H7 (cell line): ENCODE measurements at places on chromosomes 1 and 21.

GRCh38 chr1:99957818-99958217, 12.0 kb upstream of the SLC35A3 start:
- peak; percentile 33 for DNase-seq

DNA sequence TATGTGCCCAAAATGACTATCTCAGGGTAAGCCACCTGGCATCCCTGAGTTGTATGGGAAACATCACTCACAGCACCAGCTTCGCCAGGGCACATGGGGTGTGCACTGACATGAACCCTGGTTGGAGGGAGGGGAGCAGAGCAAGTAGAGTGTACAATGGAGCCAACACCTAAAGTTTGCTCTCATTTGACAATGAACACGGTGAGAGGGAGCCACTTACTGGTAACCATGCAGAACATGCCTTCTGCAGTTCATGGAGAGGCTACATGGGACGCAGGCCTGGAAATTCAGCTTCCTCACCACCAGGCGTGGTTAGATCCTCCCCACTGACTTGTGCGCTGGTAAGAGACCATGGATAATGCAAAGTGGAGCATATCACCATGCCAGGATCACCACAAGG, 10.0 kb upstream of the CPLANE2 start:
- no peak for DNase-seq

DNA sequence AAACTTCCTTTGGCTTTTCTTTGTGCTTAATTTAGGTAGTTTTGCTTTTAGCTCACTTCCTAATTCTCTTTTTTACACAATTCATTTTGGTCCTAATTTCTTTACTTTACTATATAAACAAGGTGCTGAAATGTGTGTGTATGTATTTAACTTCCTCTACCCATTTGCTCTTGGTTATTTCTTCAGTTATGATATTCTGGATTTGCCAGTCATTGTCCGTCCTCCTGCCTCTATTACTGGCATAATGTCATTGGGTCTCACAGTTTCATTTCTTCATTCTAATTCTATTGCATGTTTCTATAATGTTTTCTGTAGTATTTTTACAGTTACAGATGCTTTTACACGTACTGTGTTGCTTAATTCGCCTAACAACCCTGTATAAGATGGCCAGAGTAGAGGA, 96.2 kb downstream of the ZMYM4 start:
- no peak for DNase-seq

GRCh38 chr1:3494321-3495308, 40.1 kb downstream of the ARHGEF16 start:
- DNase-seq: no peak

- no peak for DNase-seq
These were observed 235.5 kb downstream of the DPYD start for GRCh38 chr1:97685360-97685759.

GRCh38 chr1:41672173-41672572, 187.7 kb upstream of the EDN2 start:
- DNase-seq: no peak

DNA sequence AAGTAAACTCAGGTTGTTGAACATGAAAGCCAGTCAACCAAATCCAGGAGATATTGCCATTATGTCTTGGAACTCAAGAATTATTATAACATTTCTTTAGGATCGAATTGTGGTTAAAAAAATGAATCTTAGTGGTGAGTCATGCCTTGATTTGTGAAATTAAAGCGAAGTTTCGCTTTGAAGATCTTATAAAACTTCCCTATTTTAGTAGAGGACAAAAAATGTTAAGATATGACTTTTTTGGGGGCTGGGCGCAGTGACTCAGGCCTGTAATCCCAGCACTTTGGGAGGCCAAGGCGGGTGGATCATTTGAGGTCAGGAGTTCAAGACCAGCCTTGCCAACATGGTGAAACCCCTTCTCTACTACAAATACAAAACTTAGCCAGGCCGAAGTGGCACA, 39.5 kb upstream of the PTBP2 start:
- DNase-seq: no peak

DNA sequence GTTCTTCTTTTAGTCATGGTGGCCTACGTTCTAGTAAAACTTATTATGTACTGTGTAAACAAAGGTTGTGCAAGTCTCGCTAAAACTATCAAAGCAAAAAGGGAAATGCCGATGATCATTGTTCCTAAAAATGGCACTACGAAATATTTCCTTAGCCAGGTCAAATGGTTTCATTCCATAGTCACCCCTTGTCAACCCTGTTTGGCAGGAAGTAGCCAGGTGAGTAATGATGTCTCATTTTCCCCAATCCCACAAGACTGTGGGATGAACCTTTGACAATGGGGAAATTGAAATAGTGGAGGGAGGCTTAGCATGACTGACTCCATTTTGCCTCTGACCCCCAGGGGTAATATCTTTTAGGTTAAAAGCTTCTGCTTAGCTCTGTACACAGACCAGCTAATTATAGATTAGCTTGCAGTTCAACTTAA, 5.6 kb upstream of the REN start:
- no peak for DNase-seq

- DNase-seq: no peak
These were observed 22.0 kb downstream of the EIF2B3 start for GRCh38 chr1:44964396-44964795.

GRCh38 chr1:93114391-93114790, 35.3 kb downstream of the MTF2 start:
- no peak for DNase-seq

GRCh38 chr21:40129809-40130208, 262.6 kb downstream of the PCP4 start:
- DNase-seq: no peak

- no peak for DNase-seq
These were observed 35.2 kb upstream of the MUTYH start for GRCh38 chr1:45375104-45376090.

- no peak for DNase-seq
These were observed 57.2 kb downstream of the LAMC1 start for GRCh38 chr1:183080406-183080805.

DNA sequence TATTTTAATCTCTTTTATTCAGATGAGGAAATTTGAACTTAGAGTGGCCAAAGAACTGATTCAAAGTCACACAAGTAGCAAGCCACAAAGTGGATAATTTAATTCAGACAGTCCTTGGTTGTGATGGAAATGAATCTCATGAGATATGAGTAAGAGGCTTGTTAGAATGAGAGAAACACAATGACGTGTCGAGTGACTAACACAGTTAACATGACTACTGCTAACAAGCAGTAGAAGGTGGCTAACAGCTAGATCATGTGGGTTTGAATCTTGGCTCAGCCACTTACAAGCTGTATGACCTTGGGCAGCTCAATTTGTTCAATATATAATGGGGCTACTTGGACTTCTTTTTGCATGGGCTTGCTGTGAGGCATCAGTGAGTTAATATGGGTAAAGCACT, 104.5 kb upstream of the LMO4 start:
- DNase-seq: no peak

DNA sequence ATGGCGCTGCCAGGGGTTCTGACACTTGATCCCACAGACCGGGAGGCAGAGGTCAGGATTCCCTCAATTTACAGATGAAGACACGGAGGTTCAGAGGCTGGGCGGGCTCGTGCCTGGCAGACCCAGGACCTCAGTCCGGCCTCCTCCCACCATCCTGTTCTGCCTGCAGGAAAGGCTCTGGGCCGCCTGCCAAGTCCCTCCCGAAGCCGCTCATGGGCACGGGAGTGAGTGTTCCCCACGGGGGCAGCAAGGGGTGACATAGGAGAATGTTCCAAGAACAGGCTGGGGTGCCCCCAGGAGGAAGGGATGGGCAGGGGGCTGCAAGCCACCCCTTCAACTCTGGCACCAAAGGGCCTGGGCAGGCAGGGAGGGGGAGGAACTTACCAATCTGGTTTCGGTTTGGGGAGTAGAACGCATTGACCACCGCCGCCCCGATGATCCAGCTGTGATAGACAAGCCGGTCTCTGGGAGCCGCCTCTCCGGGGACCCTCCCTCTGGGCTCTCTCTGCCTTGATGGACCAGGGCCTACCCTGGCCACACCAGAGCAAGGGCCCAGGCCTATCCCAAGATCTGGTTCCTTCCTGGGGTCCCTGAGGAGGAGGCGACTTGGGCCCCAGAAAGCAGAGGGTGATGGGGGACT, 7.5 kb downstream of the PRXL2B start:
- DNase-seq: no peak

- DNase-seq: peak; percentile 24
These were observed 147.7 kb upstream of the WNT4 start for GRCh38 chr1:22290611-22291010.

- DNase-seq: no peak
These were observed 87.1 kb upstream of the ROR1 start for GRCh38 chr1:63686696-63687095.

DNA sequence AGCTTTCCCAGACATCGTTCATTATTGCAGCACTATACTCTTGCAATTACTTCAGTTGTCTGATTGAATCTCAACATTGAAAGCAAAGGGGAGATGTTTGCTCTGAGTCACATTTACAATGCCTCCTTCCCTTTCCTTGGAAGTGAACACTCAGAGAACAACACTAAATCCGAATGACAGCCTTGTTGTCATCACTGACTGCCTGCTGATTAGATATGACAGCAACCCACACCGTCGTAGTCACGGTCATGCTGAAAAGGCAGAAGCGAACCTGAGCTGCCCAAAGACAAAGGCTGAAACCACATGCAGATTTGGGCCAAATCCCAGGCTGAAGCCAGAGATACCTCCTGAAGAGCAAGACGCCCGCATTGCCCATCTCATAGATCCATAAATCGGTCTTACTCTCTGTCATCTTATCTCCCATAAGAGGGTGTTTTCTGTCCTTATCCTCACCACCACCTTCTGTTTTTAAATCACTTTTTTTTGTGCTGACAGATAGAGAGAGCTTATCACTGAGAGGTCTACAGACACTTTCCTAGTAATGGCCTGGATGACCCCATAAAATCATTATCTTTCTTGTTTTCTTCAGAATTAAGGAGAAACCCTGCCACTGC, 47.5 kb downstream of the TMCO4 start:
- no peak for DNase-seq

DNA sequence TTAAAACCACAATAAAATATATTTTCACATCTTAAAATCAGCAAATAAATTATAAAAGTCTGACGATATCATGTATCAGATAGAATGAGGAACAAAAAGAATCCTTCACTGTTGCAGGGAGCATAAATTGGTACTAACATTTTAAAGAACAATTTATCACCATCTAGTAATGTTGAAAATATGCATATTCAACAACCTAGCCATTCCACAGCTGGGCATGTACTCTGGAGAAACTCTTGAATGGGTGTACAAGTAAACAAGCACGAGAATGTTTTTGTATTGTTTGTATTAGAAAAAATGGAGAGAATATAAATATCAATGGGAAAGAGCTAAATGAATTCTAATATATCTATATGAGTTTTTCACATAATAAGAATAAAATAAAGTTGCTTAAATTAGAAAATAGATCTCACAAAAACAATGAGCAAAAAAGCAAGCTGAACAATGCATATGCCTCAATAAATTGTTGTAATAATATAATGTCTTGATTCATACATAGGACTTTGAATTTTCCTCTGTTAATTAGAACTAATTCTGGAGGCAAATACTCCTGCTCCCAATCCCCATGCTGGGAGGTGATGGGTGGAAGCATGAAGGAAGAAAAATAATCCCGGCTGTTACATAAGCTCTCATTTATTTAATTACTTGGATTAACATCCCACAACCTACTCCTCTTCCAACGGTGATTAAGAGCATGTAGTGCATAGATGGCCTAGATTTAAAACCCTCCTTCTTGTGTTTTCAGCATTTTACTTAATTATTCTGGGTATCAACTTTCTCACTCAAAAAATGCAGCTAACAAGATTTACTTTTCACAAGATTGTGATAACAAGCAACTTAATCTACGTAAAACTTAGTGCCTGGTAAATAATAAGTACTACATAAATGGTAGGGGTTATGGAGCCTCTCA, 5.5 kb upstream of the FMO2 start:
- no peak for DNase-seq

DNA sequence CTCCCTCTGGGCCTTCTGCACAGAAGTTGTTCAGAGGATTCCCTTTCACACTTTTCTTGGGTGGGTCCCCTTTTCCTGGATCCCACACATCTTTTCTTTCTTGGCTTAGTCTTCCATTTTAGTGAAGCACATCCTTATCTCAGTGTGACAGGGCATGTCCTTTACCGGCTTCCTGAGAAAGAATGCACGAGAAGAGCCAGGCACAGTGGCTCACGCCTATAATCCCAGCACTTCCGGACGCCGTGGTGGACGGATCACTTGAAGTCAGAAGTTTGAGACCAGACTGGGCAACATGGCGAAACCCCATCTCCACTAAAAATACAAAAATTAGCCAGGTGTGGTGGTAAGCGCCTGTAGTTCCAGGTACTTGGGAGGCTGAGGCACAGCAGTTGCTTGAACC, 22.1 kb upstream of the PSMB2 start:
- no peak for DNase-seq

GRCh38 chr1:232145768-232146167, 484.2 kb downstream of the SIPA1L2 start:
- no peak for DNase-seq

- DNase-seq: no peak
These were observed 28.4 kb upstream of the LRRC47 start for GRCh38 chr1:3824650-3825049.

- no peak for DNase-seq
These were observed 171.7 kb downstream of the NEK7 start for GRCh38 chr1:198328458-198329032.

DNA sequence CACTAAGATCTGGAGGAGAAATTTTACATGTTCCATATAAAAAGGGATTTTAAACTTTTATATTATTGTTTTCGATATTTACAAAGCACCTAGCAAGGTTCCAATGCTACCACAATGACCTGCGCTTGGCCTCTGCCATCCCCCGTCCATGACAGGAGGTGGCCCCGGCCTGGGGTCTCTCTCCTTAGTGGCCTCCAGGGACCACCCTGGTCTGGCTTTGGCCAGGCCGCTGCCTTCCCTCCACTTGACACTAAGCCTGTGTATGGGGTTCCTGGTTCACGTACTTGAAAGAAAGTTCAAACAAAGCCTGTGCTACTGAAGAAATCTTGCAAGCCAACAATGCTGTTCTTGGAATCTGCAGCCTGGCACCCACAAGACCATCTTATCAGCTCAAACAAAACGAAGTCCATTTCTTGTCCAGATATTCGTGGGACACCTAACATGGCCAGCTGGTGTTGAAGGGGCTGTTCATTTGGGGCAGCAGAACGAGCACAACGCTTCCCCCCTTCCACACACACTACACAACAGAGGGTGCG, 12.8 kb downstream of the PRDM15 start:
- DNase-seq: no peak

DNA sequence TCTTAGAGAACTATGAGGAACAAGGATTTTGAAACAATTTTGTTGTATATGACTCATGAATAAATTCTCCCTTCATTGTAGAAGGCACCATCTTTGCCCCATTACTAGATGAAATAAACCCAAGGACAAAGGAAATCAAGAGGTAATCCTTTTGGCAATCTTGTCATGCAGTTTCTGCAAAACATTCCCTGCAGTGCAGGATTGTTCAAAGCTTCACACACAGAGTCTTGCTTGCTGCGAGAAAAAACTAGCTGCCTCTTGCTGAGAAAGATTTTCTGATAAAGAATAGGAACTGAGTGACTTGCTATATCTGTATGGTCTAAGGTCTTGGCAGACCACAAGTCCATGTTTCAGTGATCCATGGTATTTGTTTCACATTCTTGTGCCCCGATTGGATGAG, 657.4 kb upstream of the ADGRL4 start:
- DNase-seq: peak; percentile 4

- no peak for DNase-seq
These were observed 135.3 kb upstream of the PRMT6 start for GRCh38 chr1:106921186-106921585.

- DNase-seq: no peak
These were observed 40.5 kb upstream of the PAXBP1 start for GRCh38 chr21:32812035-32812434.
